Stimulated activated CD8-positive, alpha-beta memory T cell treated with anti-CD3 and anti-CD28 coated beads, Interleukin-7, amount 100 ng/mL, for 1 hour (primary cell): ENCODE measurements at places on chromosomes 3 and 15.
A peak's percentile ranks its signal among the peaks of the same experiment; 100 is the strongest.

GRCh38 chr15:77031376-77032050 lies 36.6 kb downstream of the PSTPIP1 start:
- no peak for DNase-seq

DNA sequence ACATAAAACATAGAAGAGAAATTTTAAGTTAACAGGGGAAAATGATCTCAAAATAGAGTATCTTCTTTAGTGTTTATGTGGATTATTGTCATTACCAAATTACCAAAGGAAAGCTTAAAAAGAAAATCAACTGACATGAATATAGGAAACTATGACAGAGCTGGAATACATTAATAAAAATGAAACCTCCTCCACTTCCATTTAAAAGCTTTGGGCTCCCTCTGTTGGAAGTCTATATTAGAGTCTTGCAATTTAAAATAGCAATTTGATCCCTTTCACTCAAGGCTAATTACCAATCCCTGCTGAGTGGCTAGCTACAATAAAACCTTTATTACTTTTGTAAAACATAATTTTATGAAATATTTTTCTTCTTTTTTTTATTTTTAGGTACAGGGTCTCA lies 61.4 kb upstream of the IMPG2 start:
- no peak for DNase-seq

DNA sequence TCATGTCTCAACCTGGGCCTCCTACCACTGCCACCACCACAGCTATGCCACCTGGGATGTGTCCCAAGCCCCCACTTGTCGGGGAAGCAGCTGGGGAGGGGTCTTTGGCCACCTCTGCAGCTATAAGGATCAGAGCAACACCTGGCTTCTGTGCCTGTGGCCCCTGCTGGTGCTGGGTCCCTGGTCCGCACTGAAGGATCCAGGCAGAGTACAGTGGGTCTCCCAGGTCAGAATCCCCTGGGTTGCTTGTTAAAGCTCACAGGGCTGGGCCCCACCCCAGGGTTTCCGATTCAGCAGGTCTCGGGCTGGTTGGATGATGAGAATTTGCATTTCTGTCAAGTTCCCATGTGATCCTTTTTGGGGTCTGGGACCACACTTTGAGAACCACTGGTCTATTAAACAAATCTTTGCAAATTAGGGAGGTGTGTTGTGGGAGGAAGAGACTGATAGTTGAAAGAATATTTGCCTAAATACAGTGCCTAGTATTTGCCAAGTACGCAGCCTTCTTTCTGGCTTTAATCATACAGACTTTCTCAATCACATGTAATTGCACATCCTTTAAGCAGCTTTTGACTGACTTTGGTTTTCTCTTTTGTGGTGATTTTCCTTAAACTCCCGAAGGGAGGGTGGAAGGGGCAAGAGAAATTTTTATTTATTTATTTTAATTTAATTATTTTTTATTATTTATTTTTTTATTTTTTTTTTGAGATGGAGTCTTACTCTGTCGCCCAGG lies 127.3 kb downstream of the IGF1R start:
- DNase-seq, result no peak

- DNase-seq, result no peak
These were observed 6.1 kb downstream of the RASGRP1 start for GRCh38 chr15:38558372-38559059.

- no peak for DNase-seq
These were observed 98.9 kb downstream of the MEIS2 start for GRCh38 chr15:37001417-37001816.

- DNase-seq, result no peak
These were observed 16.2 kb downstream of the DPH6 start for GRCh38 chr15:35529784-35530183.

DNA sequence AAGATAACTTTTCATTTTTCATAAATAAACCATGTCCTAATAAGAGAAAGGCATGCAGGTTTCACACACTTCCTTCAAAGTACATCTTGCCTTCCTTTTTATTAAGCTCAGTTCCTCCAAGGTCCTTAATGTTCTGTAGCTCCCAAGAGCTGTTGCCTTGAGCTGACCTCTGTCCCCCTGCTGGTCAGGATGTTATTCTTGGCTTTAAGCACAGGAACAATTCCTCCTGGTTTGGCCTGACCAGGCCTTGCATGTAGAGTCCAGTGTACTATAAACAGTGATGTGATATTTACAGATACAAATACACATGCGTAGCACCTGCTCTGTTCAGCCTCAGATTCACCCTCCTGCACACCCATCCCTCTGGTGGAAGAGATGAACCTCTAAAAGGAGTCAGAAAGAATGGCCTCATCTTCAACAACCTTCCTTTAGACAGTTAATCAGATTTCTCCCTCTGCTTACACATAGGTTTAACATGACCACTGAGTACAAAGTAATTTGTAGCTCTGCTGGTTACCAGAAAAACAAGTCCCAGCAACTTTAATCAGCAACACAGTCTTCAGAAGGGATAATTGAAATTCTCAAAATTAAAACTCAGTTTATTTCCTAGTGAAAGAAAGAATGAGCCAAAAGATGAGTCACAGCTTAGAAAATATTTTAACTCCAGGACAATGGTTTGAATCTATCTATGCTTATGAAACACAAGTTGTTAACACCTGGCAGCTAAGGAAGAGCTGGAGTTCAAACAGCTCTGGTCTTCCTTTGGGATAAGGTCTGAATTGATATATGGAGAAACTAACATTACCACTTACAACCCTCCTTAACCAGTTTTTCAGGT lies 46.5 kb downstream of the PTPN9 start:
- no peak for DNase-seq

DNA sequence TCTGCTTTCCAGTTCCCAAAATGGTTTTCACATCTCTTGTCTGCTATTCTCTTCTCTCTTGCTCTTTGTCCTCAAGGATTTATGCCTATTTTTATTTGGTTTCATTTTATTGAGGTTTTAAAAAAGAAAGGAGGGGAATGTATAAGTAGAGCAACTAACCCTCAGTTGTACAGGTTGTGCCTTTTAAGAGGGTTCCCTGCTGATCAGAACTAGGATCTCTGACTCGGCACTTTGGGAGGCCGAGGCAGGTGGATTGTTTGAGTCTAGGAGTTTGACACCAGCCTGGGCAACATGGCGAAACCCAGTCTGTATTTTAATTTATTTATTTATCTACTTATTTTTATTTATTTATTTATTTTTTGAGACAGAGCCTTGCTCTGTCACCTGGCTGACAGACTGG lies 123.6 kb downstream of the ZNF609 start:
- no peak for DNase-seq

DNA sequence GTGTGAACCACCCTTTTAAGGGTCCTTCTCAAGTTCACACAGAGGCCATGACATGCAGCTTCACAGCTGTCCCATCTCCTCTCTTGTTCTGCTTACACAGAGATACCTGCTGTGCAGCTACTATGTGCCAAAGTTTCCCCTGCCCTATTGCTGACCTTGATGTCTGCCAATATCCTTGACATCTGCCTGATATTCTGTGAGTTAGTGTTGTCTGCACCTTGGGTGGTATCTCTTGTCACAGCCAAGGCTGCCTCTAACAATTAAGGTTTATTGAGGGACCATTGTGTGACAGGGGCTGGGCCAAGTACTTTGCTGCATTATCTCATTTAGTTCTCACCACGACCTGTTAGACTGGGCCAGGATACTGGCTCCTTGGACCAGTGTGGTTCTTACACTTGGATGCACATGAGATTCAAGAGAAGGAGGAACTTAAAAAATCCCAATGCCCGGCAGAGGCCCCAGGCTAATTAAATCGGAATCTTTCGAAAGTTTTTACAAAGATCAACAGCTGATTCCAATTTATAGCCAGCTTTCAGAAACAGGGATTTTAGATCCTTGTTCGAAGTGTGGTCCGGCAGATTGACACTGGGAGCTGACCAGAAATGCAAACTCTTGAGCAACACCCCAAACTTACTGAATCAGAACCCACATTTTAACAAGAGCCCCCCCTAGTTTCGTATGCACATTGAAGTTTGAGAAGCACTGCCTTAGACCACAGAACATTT lies 178.6 kb downstream of the SATB1 start:
- DNase-seq, result no peak

DNA sequence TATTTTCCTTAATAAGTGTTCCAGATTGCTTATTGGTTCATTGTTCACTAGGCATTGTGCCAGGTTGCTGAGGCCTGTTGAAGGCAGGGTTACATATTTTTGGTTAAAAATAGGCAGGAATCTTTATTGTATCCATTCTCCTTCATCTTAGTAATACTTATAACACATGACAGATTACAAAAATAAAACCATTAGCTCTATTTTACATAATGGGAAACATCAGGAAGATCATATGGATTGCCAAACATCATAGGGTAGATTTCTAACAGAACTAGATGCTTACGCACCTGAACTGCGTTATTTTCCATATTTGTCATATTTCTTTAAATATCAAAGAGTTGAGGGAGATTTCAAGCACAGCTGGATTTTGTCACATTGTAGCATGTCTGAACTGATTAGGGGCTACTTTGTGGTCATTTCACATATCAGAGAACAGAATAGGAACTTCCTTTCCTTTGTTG lies 462.9 kb upstream of the SGO1 start:
- DNase-seq, result no peak

DNA sequence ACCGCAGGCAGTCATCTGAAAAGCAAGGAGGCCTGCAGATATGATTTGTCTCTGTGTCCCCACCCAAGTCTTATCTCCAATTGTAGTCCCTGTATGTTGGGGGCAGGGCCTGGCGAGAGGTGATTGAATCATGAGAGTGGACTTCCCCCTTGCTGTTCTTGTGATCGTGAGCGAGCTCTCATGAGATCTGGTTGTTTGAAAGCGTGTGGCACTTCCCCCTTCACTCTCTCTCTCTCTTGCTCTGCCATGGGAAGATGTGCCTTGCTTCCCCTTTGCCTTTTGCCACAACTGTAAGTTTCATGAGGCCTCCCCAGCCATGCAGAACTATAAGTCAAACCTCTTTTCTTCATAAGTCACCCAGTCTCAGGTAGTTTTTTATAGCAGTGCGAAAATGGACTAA lies 83.3 kb downstream of the TMCO5A start:
- no peak for DNase-seq

GRCh38 chr15:81530271-81530691 lies 156.3 kb upstream of the TMC3 start:
- no peak for DNase-seq

DNA sequence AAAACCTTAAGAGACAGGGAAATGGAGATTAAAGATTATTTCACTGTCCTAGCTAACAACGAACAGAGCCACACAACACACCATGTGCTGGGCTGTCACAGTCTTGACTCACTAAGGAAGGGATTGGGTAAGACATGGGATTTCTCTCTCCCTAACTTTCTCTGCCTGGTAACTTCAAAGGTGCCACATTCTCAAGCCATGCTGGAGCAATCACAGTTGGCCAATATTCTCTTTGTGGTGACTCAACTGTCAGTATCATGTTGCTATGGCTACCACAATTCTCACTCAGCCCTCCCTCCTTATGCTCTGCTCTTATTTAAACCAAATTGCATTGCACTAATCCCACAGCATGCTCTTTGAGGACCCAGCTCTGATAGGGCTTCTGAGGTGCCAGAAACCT lies 74.0 kb downstream of the OXNAD1 start:
- no peak for DNase-seq

GRCh38 chr3:14335774-14336748 lies 66.3 kb upstream of the SLC6A6 start:
- no peak for DNase-seq

DNA sequence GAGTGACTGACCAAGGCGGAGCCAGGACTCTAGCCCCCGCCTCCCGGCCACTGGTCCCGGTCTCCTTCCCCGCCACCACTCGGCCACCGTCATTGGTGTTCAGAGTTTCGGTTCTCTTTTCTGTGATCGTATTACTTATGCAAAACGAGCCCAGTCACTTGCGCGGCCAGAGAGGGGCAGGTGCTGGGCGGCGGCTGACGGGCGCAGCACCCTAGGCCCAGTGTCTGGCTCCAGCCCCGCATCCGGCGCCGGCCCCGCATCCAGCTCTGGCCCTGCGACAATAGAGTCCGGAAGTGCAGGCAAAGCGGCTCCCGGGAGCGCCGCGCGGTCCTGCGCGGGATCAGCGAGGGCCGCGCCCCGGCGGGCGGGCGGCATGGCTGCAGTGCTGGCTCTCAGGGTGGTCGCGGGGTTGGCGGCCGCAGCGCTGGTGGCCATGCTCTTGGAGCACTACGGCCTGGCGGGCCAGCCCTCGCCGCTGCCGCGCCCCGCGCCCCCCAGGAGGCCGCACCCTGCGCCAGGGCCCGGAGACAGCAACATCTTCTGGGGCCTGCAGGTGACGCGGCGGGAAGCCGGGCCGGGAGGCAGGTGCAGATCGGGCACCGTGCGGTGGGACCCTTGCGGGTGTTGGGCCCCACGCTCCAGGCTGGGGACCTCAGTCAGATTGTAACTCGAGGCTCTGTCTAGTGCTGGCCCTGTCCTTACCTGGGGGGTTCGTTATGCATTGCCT lies at the start of gene TMEM62:
Gene TMEM62, plus strand, starts transcription at position 157 of the 727 bp plus-strand sequence. Its CDS starts 217 bp downstream, at position 374.
- peak; percentile 35 for DNase-seq

GRCh38 chr3:17749281-17749680 lies 6.8 kb upstream of the TBC1D5 start:
- no peak for DNase-seq

- DNase-seq, result no peak
These were observed 83.4 kb downstream of the SLCO3A1 start for GRCh38 chr15:91936927-91937326.

DNA sequence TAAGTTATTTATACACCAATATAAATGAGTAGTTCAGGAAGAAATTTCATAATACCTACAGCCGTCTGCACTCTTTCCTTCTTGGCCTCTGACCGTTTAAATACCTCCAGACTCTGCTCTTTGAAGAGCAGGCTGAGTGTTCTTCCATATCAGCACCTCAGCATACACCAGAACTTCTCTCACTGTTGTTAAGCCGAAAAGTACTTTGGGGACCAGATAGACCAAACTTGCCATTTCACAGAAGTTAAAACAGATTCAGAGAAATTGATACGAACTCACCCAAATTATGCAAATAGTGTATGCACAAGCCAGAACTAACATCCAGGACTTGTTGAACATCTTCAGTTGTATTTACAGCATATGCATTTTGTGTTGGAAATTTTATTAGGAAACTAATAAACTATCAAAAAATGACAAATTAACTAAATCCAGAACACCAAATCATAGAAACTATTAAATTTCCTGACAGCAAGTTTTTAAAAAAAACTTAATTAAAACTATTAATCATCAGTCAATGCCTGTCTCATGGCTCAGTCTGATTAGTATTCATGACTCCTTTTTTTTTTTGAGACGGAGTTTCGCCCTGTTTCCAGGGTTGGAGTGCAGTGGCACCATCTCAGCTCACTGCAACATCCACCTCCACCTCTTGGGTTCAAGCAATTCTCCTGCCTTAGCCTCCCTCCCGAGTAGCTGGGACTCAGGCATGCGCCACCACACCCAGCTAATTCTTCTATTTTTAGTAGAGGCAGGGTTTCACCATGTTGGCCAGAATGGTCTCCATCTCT lies 24.1 kb downstream of the CGGBP1 start:
- DNase-seq, result no peak

GRCh38 chr3:134659391-134660045 lies 8.7 kb upstream of the KY start:
- no peak for DNase-seq

GRCh38 chr3:123611082-123611481 lies 26.2 kb upstream of the HACD2 start:
- DNase-seq, result no peak

GRCh38 chr15:101028772-101029438 lies 109.7 kb downstream of the LRRK1 start:
- no peak for DNase-seq

GRCh38 chr15:33132722-33133345 lies 61.7 kb downstream of the FMN1 start:
- DNase-seq, result no peak

GRCh38 chr3:130582457-130583153 lies 65.6 kb downstream of the COL6A6 start:
- no peak for DNase-seq

- DNase-seq, result no peak
These were observed 164.6 kb downstream of the ATG7 start for GRCh38 chr3:11436775-11437174.
